AG20443 (cell line): ENCODE measurements at places on chromosomes 1 and 21.

DNA sequence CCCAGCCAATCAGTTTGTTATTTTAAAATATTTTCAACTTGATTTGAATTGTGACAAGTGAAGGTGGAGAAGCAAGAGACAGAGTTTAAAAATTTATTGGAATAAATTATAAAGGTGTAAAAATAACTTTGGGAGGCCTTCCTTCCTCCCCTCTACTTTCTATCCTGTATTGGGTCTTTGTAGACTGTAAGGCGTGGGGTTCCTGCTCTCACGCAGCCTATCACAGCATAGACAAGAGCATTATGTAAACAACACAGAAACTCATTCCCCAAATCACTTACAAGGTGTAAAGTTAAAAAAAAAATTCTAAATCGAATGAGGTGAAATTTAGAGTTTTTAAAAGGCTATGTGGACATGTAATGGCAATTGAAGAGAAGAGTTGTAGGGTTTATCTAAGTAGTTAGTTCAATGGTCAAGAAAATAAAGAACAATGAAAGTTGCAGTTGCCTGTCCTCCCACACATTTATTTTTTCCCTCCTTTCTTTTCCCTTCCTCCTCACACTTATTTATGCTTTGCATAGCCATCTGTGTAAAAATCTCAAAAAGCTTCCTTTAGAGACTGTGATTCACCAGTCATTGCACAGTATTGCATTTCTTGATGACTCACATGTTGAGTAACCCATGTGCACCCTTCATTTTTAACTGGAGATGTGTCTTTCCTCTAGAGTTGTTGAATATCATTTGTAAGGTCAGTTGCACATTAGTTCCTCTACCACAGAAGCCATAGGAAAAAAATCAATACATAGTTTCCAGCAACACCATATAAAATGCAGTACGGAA lies 242.2 kb downstream of the PTPRC start:
- peak; percentile 67 for DNase-seq

GRCh38 chr1:77652268-77652667 lies 30.2 kb downstream of the ZZZ3 start:
- DNase-seq, result no peak

- no peak for DNase-seq
Measured at GRCh38 chr21:37210799-37211198, 56.3 kb downstream of the VPS26C start.

- peak; percentile 46 for DNase-seq
Measured at GRCh38 chr1:15454256-15454655, 2.3 kb upstream of the CELA2A start.

DNA sequence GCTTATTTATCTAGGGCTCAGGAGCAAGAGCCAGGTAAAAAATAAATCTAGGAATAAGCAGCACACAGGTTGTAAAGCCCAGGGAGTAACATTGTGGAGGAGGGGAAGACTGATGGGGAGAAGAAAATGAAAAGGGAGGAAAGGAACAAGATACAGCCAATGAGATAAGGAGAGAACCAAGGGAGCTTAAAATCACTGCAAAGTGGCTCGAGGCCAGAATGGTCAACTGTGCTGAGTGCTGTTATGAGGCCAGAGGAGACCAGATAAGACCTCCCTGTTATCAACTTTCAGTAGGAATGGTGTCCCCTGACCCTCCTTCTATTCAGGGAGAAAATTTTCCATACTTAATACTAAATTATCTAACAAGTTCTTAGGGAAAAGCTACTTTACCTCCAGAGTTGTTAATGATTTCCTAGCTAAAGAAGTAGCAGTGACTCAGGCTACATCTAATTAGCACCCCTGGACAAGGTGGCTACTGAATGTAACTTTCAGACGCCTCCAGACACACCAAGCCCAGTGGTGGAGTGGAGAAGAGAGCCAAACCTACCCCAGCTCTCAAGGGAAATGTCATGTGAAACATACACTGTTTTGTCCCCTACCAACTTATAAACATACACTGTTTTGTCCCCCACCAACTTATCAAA lies 25.5 kb downstream of the ENAH start:
- no peak for DNase-seq

DNA sequence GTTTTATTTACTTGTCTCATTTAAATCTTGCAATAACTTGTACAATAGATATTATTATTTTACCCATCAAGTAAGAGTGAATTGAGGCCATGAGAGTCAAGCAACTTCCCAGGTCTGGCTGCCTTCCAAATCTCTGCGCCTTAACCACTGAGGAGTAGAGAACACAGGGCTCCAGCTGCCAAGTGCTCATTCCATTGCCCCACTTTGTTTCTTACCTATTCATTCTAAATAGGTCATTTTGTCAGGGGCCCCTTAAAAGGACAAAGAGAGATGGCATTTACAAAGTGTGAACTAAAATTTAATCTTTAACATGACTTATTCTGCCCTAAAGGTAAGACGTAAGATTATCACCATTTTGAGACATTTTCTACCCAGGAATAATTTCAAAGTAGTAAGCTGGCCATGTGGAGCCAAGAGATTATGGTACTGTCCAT lies 3.5 kb downstream of the PPP1R15B start:
- peak; percentile 46 for DNase-seq

- DNase-seq, result peak; percentile 86
Measured at GRCh38 chr1:206479183-206480125, 9.2 kb downstream of the IKBKE start.

DNA sequence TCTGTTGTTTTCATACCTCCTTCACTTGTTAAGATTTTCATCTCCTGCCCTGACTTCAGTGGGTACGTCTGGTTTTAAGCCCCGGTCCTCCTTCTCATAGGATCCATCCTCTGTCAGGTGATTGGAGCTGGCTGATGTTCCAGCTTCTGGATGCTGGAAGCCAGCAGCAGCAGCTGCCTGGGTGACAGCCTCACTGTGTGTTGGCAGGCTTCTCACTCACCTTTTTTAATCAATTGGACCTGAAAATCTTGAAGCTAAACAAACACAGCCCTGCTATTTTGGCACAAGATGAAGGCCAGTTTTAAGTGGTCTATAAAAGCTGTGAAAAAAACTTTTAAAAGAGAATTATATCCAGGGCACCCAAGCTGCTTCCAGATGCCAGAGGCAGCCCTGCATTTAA lies 181.0 kb downstream of the DISC1 start:
- DNase-seq, result no peak

GRCh38 chr1:52571783-52572182 lies 18.9 kb upstream of the TUT4 start:
- DNase-seq, result no peak

GRCh38 chr1:156904187-156904959 lies 10.9 kb downstream of the PEAR1 start:
- no peak for DNase-seq

- DNase-seq, result peak; percentile 50
Measured at GRCh38 chr1:87644579-87645190, 316.0 kb downstream of the LMO4 start.

- no peak for DNase-seq
Measured at GRCh38 chr1:41386196-41386663, 25.0 kb downstream of the FOXO6 start.

DNA sequence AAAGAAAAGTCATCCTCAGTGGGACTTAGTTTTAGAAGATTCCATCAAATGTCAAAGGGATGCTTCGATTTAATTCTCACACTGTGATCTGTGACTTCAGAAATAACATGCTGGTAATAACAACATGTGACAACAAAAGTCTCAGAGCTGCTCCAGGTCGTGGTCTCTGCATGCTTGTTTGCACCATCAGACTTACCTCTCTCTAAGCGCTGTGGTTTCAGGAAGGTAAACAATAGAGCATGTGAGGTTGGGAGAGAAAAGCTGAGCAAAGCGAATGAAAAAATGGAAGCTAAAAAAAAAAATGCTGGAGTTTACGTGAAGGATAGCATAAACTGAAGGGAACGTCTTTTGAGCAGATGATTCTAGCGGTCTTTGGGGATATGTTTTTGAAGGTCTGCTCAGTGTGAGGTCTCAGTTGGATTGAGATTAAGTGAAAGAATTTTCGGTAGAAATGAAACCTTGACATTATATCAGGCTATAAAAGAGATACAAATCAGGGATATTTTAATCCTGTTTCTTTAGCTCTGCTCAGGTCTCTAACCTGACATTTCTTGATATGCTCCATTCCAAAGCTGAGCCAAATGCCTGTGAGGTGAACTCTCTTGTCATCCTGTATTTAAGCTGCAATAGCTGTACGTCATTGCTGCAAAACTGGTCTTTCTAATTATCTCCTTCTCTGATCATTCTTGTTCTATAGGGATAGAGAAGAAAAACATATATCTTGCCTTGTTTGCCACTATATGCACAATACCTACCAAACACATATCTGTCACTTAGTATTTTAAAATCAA lies 86.5 kb downstream of the C1orf21 start:
- DNase-seq, result no peak

GRCh38 chr21:25859235-25859929 lies 124.6 kb downstream of the GABPA start:
- no peak for DNase-seq

GRCh38 chr1:53616927-53617326 lies 122.0 kb downstream of the GLIS1 start:
- no peak for DNase-seq

DNA sequence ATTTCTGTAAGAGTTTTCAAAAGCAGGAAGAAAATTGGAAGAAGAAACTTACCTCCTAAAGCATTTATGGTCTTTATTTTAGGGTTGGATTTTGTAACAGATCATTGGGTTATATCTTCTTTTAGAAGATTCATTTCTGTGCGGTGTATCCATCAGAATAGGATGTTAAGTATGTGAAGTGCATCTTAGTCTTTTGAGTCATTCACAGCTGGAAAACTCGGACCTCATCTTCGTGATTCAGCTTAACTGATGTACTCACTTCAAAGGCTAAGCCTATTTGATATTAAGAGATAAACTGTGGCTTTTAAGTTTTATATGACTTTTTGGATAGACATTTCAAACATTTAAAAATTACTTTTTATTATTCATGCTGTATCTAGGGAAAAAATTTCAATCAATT lies 56.3 kb downstream of the GIPC2 start:
- peak; percentile 51 for DNase-seq

DNA sequence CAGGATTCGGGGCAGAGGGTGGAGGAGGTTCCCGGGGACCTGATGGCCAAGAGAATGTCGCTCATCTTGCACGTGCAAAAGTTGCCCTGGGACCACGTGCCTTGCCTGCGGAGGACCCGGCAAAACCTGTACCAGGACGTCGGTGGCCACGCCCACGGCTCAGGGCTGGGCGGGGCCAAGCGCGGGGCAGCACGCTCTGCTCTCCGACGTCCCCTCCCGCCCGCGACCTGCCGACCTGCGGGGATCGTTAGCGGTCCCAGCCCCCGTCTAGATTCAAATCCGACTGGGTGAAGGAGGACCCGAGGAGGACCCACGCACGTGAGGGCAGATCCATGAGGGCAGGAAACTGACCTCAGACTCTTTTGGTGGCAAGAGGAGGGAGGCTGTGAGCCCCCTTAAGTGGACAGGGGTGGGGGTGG lies at the start of gene C1orf167:
Gene C1orf167, plus strand, starts transcription at position 206 of the 419 bp plus-strand sequence. CDS start 2,208 bp downstream, outside the sequence.
- peak; percentile 34 for DNase-seq

- DNase-seq, result no peak
Measured at GRCh38 chr1:171736196-171736595, 5.7 kb downstream of the VAMP4 start.
